Naive thymus-derived CD8-positive, alpha-beta T cell (primary cell): ENCODE measurements at places on chromosomes 1 and 21.

GRCh38 chr1:92754000-92754718 is 30.7 kb downstream of the EVI5 start:
- DNase-seq, result no peak

DNA sequence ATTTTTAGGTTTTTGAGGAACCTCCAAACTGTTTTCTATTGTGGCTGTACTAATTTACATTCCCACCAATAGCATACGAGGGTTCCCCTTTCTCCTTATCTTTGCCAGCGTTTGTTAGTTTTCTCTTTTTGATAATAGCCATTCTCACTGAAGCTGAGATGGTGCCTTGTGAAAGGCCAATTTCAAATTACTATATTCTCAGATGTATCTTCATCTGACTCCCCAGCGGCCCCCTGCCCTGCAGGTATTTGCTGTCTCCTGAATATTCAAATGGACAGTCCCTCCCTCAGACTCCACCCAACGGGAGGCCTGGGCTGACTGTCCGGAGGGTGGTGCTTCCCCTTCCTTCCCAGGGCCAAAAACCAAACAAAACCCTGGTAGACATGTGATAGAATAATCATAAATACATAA is 33.5 kb upstream of the TARBP1 start:
- DNase-seq, result no peak

DNA sequence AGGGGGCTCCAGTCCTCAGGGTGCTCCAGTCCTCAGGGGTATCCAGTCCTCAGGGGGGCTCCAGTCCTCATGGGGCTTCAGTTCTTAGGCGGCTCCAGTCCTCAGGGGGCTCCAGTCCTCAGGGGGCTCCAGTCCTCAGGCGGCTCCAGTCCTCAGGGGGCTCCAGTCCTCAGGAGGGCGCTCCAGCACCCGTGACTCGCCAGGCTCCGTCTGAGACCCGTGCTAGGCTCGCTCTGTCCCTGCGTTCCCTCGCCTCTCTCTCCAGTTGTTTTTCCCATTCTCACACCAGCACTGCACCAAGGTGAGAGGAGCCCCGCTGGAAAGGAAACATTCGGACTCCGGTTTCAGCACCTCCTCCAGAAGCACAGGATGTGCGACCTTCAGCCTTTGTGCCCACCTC is 9.4 kb upstream of the OR2M2 start:
- no peak for DNase-seq

DNA sequence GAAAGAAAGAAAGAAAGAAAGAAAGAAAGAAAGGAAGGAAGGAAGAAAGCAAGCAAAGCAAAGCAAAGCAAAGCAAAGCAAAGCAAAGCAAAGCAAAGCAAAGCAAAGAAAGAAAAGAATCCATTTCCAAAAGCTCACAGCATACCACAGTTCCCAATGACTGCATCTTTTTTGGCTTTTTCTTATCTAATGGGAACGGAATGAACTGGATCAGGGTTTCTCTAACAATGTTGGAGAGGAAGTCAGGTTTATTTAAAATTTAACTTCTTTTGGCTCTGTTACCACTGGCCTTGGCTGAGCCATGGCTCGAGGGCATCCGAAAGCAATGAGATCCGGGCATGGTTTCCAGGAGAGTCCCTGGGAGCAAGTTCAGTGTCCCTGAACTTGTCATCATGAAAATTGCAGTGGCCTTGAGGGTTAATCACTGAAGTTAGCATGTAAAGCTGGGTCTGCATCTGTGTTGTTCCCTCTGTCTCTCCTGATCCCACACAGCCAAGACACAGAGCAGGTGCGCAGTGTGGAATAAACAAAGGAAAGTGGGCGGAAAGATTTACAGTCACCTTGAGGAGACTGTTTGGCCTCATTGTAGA is 34.6 kb upstream of the CTPS1 start:
- DNase-seq, result no peak

DNA sequence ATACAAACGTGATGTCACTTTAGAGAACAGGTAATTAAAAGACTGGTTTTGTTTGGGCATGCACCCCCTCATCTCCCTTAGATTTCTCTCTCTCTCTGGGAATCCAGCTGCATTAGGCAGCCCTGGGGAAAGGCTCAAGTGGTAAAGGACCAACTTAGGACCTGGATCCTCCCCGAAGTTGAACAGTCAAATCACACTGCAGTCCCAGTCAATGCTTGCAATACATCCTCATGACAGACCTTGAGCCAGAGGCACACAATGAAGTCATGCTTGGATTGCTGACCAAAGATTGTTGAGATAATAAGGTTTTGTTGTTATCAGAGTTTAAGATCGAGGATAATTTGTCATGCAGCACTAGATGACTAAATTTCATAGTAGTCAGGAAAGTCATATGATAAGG is 1285.8 kb upstream of the NCAM2 start:
- DNase-seq, result no peak

DNA sequence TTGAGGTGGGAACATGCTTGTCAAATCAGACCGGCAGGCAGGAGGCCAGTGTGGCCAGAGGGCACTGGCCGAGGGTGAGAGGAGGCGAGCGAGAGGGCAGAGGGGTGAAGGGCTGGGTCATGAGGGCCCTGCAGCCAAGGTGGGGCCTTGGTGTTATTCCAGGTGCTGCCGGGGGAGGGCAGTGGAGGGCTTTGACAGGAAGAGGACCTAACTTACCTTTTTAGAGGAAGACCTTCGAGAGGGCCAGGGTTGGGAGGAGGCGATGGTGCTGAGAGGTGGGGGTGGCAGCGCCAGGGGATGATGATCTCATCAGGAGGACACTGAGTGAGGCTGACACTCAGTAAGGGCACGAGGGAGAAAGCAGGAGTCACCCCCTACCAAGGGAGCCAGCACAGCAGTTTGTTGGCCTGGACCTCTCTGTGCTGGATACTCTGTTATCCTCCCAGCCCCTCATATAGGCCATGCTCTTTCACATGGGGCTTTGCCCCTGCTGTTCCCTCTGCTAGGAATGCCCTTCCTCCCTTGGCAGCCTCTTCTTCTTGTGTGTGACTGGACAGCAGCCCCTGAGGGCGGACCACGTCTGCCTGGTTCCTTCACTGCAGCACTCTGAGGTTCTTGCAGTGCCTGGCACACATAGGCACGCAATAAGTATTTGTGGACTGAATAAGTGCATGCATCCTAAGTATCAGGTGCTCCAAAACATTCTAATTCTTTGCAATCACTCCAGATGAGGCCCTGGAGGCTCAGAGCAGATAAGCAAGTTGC is 7.5 kb upstream of the TTC22 start:
- DNase-seq, result no peak

DNA sequence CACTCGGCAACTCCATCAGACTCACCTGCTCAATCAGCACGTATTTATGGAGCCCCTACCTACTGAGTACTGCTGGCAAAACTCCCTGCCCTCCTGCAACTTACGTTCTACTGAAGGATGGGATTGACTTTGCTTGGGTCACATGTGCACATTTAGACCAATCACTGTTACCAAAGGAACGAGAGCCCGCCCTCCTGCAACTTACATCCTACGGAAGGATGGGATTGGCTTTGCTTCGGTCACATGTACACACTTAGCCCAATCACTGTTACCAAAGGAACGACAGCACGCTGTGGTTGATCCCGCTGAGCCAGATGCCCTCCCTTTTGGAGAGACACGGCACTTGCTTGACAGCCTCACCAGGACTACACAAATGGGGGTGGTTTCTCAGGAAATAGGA is 46.0 kb downstream of the UBIAD1 start:
- DNase-seq, result no peak

- DNase-seq, result no peak
These were observed 14.8 kb upstream of the PPM1J start for GRCh38 chr1:112729909-112730308.

DNA sequence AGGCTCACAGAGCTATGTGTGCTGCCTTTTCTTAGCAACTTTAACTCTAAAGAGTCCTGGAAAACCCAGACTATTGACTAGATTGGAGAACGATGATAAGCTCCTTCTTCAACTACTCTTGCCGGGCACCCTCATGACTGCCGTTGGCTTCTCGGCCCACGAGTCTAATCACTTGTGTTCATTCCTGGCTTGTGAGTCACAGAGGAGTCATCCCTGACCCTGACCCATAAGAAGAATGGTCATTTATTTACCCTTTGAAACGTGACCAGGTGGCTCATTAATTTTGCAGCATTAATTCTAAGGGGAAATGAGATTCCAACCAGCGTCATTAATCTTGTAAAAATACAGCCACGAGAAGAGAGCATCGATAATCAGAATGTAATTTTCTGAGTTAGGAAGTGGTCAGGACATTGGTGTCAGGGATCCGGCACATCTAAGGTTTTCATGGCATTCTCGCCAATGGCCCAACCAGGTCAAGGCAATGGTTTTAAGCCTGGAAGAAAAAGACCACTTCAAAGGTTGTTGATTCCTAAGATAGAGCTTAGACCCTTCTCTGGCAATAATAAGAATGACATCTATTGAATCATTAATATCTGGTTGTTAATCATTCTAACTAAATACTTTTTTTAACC is 183.6 kb upstream of the RUNX1 start:
- DNase-seq, result no peak
